Activated CD4-positive, CD25-positive, alpha-beta regulatory T cell treated with anti-CD3 and anti-CD28 coated beads, Interleukin-2, amount 50 U/mL, for 24 hours (primary cell): ENCODE measurements at places on chromosomes 4 and X.

GRCh38 chr4:27206009-27206408 is 345.4 kb downstream of the STIM2 start:
- ATAC-seq: no peak

- ATAC-seq: peak; percentile 55
Observed at GRCh38 chr4:81494031-81494431, 22.3 kb upstream of the RASGEF1B start.

DNA sequence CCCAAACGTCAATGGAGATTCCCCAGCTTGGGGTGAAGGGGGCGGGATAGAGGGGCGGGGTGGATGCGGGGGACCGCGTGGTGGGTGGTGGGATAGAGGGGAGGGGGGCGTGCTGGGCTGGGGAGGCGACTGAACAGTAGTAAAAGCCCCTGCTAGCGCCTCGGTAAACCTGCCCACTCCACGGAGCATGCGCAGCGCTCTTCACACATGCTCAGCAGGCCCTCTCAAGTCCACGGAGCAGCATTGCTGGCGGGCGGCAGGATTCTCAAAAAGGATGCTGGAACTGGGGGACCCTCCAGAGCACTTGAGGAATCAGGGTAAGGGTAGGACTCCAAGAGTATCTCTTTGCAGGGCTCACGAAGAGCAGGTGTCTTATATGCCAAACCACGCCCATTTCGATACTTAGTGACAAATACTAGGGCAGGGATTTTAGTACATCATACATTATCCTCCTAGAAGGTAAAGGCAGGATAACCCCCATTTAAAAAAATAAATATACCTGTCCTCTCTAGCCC is 378 bp upstream of the RPS6KA6 start:
- no peak for ATAC-seq

DNA sequence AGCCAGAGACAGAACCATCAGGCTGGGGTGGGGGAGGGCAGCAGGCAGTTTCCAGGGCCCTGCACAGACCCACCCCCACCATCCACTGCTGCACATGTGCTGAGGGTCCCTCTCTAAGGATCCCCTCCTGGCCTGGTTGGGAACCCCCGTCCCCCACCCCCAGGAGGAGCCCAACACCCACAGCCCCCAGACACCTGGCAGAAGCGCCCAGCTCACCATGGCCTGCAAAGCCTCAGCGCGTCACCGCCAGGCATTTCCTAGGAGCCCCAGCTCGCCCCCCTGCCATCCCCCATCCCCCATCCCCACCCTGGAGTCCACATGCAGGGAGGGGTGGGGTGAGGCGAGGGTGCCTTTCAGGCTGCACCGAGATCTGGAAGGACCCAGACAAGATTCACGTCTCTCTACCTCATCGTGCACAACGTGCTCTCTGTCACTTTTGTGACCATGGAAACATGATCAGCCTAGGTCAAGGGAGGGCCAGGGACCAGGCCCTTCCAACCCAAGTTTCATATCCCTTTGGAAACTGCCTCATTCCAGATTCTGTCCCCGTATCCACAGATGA is 9.3 kb downstream of the MXD4 start:
- no peak for ATAC-seq

DNA sequence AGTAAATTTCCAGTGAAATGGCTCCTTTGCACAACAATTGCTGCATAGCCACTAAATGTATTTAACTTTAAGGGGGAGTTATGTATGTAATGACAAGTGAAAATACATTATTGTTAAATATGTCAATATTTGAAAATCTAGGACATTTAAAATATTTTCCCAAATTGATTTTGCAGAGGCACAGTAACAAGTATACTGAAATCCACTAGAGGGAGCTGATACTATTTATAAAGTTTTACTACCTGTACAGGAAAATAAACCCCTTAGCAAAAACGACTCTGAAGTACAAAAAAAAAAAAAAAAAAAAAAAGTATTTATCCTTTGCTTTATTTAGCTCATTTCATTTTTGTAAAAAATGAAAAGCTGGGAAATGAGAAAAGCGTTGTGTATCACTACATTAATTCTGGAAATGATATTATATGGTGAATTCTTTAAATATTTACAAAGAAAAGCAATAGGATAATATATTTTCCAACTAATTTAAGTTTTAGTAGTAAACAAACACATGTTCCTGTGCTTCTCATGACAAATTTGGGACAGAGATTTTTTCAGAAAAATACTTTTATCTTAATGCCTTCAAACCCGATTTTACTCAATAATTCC is 727.7 kb downstream of the DMD start:
- no peak for ATAC-seq

- no peak for ATAC-seq
Observed at GRCh38 chr4:9716093-9716492, 65.3 kb upstream of the DRD5 start.

DNA sequence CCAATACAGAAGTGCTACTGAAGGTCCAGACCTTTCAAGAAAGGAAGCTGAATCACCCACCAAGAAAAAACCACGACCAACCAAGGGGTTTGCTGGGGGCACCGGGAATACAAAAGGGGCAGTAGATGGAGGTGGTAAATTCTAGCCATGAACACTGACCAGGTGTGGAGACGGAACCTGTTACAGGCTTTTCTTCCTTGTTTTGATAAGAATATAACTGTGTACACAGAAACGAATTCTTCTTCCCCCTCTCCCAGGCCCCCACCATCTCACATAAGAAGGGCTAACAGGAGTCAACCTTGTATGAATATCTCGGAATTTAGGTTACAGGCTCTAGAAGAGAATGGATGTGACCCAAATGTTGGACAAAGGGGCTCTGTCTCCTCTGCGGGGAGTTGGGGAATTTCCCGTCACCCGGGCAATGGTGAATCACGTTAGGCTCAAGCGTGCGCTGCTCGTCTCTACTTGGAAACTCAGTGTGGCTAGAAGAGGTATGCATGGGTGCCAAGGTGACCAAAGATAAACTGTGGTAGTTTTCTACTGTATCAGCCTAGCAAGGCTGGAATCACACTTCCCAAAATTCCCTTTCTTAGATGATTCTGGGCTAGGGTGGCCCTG is 87.0 kb downstream of the AFAP1 start:
- ATAC-seq: peak; percentile 30

GRCh38 chr4:66516940-66517339 is 846.7 kb upstream of the EPHA5 start:
- no peak for ATAC-seq

DNA sequence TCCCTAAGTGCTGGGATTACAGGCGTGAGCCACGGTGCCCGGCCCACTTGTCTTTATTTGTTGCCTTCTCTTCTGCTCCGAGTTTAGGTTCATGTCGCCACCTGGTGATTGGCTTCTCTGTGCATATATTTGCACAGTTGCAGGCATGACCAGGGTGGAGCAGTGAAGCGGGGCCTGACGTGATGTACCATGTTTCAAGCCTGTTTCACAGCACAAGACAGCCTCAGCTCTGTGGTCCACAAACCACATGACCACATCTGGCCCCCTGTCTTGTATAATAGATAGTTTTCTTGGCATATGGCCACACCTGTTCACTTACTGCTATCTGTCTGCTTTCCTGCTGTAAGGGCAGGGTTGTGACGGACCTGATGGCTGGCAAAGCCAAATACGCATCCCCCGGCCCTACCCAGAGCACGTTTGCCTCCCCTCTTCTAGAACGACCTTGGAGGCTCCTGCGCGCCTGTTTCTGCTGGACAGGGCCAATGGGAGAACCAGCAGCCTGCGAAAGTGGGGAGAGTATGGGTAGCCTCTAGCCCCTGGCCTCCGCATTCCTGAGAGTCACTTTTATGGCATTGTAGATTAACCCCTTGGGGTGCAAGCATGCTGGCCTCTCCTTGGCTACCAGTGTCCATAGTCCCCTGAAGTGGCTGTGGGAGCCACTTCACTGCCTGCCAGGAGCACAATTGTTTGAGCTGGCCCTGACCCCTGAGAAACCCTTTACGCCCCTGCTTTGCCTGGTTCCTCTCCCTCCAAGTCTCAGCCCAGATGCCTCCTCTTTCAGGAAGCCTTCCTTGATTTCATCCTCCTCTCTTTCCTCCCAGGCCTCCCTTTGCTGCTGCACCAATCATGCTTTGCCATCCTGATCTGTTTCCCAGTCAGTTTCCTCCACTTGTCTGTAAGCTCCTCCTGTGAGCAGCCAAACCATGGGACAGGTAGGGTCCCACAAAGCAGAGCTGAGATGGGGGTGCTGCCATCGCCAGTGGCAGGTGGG is 6.0 kb upstream of the SH3TC1 start:
- peak; percentile 61 for ATAC-seq

DNA sequence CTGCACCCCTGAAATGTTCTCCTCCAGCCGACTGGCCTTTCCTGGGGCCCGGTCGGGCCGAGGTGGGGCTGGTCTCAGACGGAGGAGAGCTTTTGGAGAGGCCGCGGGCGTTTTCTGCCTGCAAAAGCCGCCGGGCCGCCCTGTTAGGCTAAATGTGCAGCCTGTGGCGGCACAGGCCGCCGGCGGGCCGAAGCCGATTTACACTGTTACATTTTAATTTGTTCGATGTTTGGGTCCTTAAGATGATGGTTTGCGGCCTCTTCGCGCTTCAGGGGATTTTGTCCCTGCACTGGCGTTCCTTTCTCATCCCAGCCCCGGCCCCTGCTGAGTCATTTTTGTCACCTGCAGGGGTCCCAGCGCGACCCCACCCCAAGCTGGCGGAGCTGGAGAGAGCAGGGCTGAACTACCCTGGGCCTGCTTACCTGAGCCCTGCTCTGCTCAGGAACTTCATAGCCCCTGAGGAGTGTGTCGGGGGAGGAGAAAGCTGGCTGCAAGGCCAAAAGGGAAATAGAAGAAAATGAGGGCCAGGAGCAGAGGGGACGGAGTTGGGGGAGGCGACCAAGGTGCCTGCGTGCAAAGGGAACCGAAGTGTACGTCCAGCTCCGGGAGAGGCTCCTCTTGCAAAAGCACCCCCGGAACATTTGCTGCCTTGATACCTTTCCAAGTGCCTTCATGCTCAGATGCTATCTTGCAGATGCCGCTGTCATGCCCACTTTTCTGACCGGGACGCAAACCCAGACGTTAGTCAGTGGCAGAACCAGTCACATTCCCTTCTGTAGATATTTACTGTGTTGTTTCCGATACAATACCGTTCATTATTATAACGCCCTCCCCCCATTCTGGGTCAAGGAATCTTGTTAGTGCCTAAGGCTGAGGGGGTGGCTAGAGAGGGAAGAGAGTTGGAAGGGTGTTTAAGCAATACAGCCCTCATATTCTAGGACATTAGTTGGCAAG is 977 bp upstream of the RBBP7 start:
- no peak for ATAC-seq

- ATAC-seq: no peak
Observed at GRCh38 chr4:124487651-124488050, 224.9 kb downstream of the ANKRD50 start.

GRCh38 chr4:102321260-102321995 is 23.9 kb downstream of the SLC39A8 start:
- no peak for ATAC-seq

- peak; percentile 22 for ATAC-seq
Observed at GRCh38 chr4:80183250-80184052, 13.9 kb upstream of the PRDM8 start.

DNA sequence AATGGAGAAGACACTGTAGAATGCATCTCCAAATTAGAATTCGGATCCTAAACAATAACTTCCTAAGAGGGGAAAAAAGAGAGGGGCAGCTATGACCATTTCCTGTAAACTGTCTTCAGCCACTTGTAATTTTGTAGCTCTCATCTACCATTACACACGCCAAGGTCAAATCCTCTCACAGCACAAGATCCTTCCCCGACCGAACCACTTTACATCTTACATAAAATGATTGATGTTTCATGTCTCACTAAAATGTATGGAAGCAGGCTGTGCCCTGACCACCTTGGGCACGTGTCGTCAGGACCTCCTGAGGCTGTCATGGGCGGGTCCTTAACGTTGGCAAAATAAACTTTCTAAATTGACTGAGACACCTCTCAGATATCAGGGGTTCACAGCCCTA is 24.1 kb upstream of the PBDC1 start:
- peak; percentile 24 for ATAC-seq

- ATAC-seq: no peak
Observed at GRCh38 chr4:89134775-89135319, 23.5 kb downstream of the TIGD2 start.

DNA sequence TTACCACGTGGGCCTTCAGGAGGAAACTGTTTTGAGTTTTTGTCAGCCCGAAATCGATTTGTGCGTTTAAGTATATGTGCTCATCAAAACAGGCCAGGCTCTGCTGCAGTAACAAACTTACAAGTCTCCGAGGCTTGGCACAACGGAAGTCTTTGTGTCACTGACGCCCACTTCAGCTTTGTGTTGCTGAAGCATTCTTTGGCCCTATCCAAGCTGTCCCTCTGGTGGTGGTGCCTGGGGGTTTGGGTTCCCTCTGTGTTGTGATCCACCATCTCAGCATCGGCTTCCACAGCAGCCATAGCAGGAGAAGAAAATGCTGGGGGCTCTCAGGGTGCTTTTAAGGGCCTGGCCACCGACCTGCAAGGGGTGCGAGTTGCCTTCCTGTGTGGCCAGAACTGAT is 176.4 kb downstream of the PTTG2 start:
- ATAC-seq: no peak
